IPS DF 19.7 (cell line): ENCODE measurements at places on chromosomes 1 and 21.

DNA sequence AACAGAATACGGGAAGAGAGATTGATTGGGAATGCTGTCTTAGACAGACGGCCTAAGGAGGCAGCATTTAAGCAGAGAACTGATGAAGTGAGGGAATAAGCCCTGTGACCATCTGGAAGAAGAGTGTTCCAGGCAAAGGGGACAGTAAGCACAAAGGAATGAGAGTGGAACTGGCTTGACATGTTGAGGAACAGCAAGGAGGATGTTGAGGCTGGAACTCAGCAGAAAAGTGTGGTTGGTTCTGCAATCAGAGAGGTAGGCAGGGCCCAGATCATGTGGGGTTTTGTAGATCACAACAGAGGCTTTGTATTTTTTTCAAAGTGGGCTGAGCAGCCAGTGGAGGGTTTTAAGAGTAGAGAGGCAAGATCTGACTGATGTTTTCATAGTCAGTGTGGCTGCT, 157.4 kb downstream of the DNM3 start:
- no peak for DNase-seq

DNA sequence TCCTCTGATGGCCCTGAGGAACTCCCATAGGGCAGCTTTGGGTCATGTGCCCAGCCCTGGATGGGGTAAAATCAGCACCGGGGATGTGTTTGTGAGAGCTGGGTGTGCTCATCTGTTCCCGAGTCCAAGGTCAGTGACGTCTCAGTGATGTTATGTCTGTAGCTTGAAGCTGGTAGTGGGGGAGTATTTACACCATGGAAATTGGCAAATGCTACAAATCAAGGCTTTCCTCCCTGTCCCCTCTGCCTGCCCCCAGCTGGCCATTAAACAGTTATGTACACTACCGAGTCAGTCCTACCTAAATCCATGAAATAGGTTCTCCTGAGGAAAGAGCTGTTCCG, 117.8 kb upstream of the SLC25A33 start:
- DNase-seq = no peak

DNA sequence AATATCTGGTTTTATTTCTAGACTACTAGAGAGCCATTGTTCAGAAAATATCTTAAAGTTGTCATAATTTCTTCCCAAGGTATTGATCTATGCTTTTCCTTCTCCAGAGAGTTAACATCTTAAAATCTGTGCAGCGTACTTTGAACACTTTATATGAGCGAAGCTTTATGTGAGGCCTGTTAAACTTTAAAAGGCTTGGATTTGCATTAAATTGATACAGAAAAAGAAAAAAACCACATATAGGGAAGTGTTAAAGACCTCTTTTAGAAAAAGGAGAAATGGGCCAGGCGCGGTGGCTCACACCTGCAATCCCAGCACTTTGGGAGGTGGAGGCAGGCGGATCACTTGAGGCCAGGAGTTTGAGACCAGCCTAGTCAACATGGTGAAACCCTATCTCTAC, 59.2 kb upstream of the MORC3 start:
- DNase-seq = no peak

DNA sequence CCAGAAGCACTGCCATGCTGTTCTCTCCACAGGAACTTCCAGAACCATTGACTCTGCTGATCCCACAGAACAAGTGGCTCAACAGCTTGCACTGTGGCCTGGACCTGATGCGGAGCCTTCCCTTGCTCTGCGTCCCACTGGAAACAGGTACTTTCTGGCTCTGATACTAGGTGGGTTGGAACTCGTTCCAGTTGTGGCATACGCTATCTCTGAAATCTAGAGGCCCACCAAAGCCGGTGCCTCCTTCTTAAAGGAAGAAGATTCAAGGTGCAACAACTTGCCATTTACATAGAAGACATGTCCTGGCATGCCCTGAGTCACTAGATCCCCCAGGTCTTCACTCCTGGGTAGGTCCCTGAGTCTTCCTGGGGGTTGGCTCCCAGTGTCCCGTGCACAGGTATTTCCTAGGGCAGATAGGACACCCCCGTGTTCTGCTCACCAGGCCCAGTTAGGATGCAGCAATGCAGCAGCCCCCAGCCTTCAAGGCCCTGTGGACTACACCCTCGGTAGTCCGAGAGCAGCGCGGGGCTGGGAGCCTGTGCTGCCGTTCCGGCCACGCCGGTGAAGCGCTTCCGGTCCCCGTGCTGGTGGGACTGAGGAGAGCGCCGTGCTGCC, 10.8 kb upstream of the PCBP3 start:
- DNase-seq = no peak

GRCh38 chr1:47912756-47913155, 84.4 kb downstream of the TRABD2B start:
- no peak for DNase-seq
